ENCODE measurements at places on chromosomes 6 and 20. TPM values are rescaled to one million over a fixed set of nuclear protein-coding genes. Genes with fewer than 3 reads are reported as not detected.

THBD gene
- 9.2 TPM for total RNA-seq

IL17A gene
- not detected for total RNA-seq

TNFRSF6B gene
- 3.2 TPM for total RNA-seq

SMIM26 gene
- total RNA-seq: 51.9 TPM

CLDN20 gene
- total RNA-seq: not detected

MMP24OS gene
- total RNA-seq: 5.8 TPM

OOEP gene
- under 0.01 TPM for total RNA-seq

CAGE1 gene
- 0.20 TPM for total RNA-seq

LGSN gene
- total RNA-seq: not detected

PACSIN1 gene
- not detected for total RNA-seq

MCCD1 gene
- total RNA-seq: not detected

KHDRBS2 gene
- total RNA-seq: not detected

SNX3 gene
- total RNA-seq: 176 TPM

IPCEF1 gene
- 1.3 TPM for total RNA-seq

LY86 gene
- total RNA-seq: not detected

PDCD2 gene
- total RNA-seq: 49.0 TPM

PLEKHG1 gene
- 17.2 TPM for total RNA-seq

ISM1 gene
- under 0.01 TPM for total RNA-seq

SMLR1 gene
- total RNA-seq: not detected

DSP gene
- total RNA-seq: 19.2 TPM

METTL24 gene
- not detected for total RNA-seq

MUCL3 gene
- total RNA-seq: not detected

NFATC2 gene
- total RNA-seq: 2.4 TPM

COX4I2 gene
- total RNA-seq: not detected

PNLDC1 gene
- total RNA-seq: not detected

HLA-DPB1 gene
- 12.2 TPM for total RNA-seq

BNIP5 gene
- not detected for total RNA-seq

SGK2 gene
- total RNA-seq: not detected

DNMT3B gene
- total RNA-seq: 1.3 TPM

FILIP1 gene
- total RNA-seq: 13.3 TPM
